ENCODE measurements at places on chromosomes 11 and 22.
A peak's percentile ranks its signal among the peaks of the same experiment; 100 is the strongest.

- H3K4me3 ChIP-seq, result peak overlapping the region; percentile 74
- peaks cover 16% of the 10 kb centered on the region for H3K4me1 ChIP-seq
- DNase-seq, result no peak
- H3K27ac ChIP-seq, result no peak overlapping the region
- peaks cover 2% of the 10 kb centered on the region for H3K36me3 ChIP-seq
- H3K27me3 ChIP-seq, result peaks cover 7% of the 10 kb centered on the region
Measured at GRCh38 chr22:36852056-36852973, 8.5 kb upstream of the NCF4 start.

GRCh38 chr11:64900263-64900678, 16.7 kb downstream of the ATG2A start:
- peaks cover 19% of the 10 kb centered on the region for H3K4me1 ChIP-seq
- peak overlapping the region; percentile 52 for H3K4me3 ChIP-seq
- peak overlapping the region; percentile 9 for H3K27ac ChIP-seq
- peak; percentile 83 for DNase-seq
- no peaks in the 10 kb centered on the region for H3K27me3 ChIP-seq
- peaks cover 2% of the 10 kb centered on the region for H3K36me3 ChIP-seq

GRCh38 chr22:42711281-42711731, 9.4 kb downstream of the A4GALT start:
- no peak overlapping the region for H3K27ac ChIP-seq
- DNase-seq, result no peak
- H3K4me1 ChIP-seq, result no peaks in the 10 kb centered on the region
- no peak overlapping the region for H3K4me3 ChIP-seq

- no peak for DNase-seq
- peaks cover 52% of the 10 kb centered on the region for H3K4me1 ChIP-seq
- H3K27me3 ChIP-seq, result no peaks in the 10 kb centered on the region
- H3K36me3 ChIP-seq, result peaks cover 13% of the 10 kb centered on the region
- no peak overlapping the region for H3K27ac ChIP-seq
Measured at GRCh38 chr11:66183494-66184048, 84.9 kb upstream of the RAB1B start.

DNA sequence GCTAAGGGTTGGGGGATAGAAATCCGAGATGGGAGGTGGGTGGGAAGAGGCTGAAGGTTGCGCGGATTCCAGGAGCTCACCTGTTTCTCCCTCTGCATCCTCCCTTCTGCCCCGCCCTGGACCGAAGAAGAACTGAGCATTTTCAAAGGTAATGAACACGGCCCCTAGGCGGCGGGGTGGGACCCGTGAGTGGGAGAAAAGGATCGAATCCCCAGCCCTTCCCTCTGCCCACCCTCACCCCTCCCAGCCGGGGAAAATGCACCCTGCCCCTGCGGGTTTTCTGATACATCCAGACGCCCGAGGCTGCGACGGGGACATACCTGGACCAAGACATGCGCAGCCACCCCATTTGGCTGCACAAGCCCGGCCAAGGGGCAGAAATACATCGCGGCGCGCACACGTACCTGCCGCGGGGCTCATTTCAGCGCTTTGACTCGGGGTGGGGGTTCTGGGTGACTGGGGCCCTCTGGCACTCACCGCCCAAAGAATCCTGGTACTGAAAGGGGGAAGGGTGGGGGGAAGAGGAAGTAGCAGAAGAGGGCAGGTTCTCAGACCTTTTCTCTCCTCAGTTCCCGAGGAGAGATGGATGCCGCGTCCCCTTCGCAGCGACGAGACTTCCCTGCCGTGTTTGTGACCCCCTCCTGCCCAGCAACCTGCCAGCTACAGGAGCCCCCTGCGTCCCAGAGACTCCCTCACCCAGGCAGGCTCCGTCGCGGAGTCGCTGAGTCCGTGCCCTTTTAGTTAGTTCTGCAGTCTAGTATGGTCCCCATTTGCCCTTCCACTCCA, 6.0 kb downstream of the VSIG2 start:
- peaks cover 11% of the 10 kb centered on the region for H3K27me3 ChIP-seq
- H3K27ac ChIP-seq, result no peak overlapping the region
- peaks cover 30% of the 10 kb centered on the region for H3K4me1 ChIP-seq
- DNase-seq, result peak; percentile 48

- DNase-seq, result no peak
- H3K27me3 ChIP-seq, result peaks cover 54% of the 10 kb centered on the region
- H3K27ac ChIP-seq, result no peak overlapping the region
- peaks cover 43% of the 10 kb centered on the region for H3K4me1 ChIP-seq
Measured at GRCh38 chr11:86745571-86745970, 54.8 kb upstream of the PRSS23 start.

- H3K27ac ChIP-seq, result peak overlapping the region; percentile 81
- peaks cover 92% of the 10 kb centered on the region for H3K4me1 ChIP-seq
- peak overlapping the region; percentile 75 for H3K4me3 ChIP-seq
- H3K36me3 ChIP-seq, result peaks cover 4% of the 10 kb centered on the region
- peak; percentile 40 for DNase-seq
Measured at GRCh38 chr11:67275606-67276409, 9.5 kb downstream of the GRK2 start.

- H3K4me1 ChIP-seq, result peaks cover 4% of the 10 kb centered on the region
- peaks cover 2% of the 10 kb centered on the region for H3K36me3 ChIP-seq
- DNase-seq, result no peak
- H3K27me3 ChIP-seq, result peaks cover 42% of the 10 kb centered on the region
- no peak overlapping the region for H3K27ac ChIP-seq
- H3K4me3 ChIP-seq, result no peak overlapping the region
Measured at GRCh38 chr11:45275828-45276227, 10.3 kb downstream of the SYT13 start.

GRCh38 chr11:47413908-47414684, 5.7 kb downstream of the SLC39A13 start:
- peaks cover 10% of the 10 kb centered on the region for H3K36me3 ChIP-seq
- no peaks in the 10 kb centered on the region for H3K27me3 ChIP-seq
- no peak overlapping the region for H3K27ac ChIP-seq
- H3K4me3 ChIP-seq, result no peak overlapping the region
- H3K4me1 ChIP-seq, result peaks cover 18% of the 10 kb centered on the region
- DNase-seq, result no peak

GRCh38 chr22:25347752-25348102, 128.3 kb downstream of the CRYBB2 start:
- no peak overlapping the region for H3K27ac ChIP-seq
- H3K36me3 ChIP-seq, result peaks cover 9% of the 10 kb centered on the region
- no peak for DNase-seq
- H3K4me1 ChIP-seq, result no peaks in the 10 kb centered on the region
- H3K27me3 ChIP-seq, result no peaks in the 10 kb centered on the region

DNA sequence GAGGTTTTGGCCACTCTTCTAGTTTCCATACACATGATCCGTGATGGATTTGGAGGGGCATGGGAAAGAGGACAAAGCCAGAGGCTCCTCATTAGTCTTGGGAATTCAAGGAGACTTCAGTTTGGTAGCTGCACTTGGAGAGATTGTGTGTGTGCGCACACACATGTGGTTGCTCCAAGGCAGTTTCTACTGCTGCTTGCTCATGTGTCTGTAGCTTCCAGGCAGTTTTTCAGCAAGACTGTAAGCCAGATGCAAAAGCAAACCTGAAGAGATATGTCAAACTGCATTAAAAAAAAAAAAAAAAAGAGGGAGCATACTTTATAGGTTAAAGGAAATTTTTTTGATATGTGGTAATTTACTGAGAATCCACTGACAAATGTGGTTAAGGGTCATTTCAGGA, 95.7 kb downstream of the OSBP2 start:
- no peak overlapping the region for H3K4me3 ChIP-seq
- no peaks in the 10 kb centered on the region for H3K4me1 ChIP-seq
- no peak overlapping the region for H3K27ac ChIP-seq

DNA sequence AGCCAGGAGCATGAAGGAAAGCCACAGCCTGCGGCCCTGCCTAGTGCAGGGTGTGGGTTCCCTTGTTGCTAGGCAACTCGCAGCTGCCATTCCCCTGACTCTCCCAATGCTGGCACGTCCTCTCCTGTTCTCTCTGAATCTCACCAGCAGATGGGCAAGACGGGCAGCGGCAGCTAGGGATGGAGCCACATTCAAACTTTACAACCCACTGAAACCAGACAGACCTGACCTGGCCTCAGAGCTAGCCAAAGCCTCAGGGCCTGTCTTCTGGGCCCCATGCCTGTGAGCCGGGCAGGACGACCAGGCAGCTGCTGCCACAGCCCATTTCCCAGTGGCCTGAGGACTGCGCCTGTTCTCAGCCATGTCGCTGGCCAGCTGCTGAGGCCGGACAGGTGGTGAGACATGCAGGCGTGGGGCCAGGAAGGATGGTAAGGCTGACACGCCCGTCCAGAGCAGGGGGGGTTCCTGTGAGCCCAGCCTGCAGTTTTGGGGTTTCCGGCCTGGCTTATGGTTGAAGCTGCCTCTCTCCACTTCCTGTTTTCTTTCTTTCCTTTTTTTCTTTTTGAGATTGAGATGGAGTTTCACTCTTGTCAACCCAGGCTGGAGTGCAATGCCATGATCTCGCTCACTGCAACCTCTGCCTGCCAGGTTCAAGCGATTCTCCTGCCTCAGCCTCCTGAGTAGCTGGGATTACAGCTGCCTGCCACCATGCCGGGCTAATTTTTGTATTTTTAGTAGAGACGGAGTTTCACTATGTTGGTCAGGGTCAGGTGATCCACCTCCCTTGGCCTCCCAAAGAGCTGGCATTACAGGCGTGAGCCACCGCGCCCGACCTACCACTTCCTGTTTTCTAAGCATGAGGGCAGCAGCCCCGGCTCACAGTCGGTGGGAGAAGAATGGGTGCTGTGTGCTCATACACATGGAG, 4.1 kb downstream of the SUN2 start:
- H3K4me1 ChIP-seq, result peaks cover 58% of the 10 kb centered on the region
- peak overlapping the region; percentile 99 for H3K27ac ChIP-seq
- peak; percentile 76 for DNase-seq
- peaks cover 42% of the 10 kb centered on the region for H3K36me3 ChIP-seq
- H3K4me3 ChIP-seq, result peak overlapping the region; percentile 93

GRCh38 chr22:36771356-36772063, 4.4 kb downstream of the IFT27 start:
- H3K27me3 ChIP-seq, result no peaks in the 10 kb centered on the region
- no peak for DNase-seq
- H3K36me3 ChIP-seq, result no peaks in the 10 kb centered on the region
- no peak overlapping the region for H3K4me3 ChIP-seq

DNA sequence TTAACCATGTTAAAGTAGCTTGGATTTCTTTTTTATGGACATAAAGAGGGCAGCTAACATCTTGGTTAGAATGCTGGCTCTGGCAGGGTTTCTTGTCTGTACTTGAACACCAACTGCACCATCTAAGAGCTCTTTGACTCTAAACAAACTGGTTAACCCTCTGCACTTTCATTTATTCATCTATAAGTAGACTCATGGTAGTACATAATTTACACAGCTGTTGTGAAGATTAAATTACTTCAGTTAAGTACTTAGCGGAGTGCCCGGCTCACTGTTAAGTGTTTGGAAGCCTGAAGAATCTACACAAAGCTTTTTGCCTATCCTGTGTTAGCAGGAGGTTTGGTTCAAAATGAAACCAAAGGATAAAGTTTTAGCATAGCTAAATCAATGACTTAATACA, 846.2 kb upstream of the API5 start:
- H3K36me3 ChIP-seq, result peaks cover 1% of the 10 kb centered on the region
- H3K4me3 ChIP-seq, result no peak overlapping the region
- no peak overlapping the region for H3K27ac ChIP-seq
- no peak for DNase-seq
- H3K27me3 ChIP-seq, result no peaks in the 10 kb centered on the region

- no peaks in the 10 kb centered on the region for H3K27me3 ChIP-seq
- peak overlapping the region; percentile 64 for H3K4me3 ChIP-seq
- no peaks in the 10 kb centered on the region for H3K36me3 ChIP-seq
- no peak for DNase-seq
- peaks cover 93% of the 10 kb centered on the region for H3K4me1 ChIP-seq
- no peak overlapping the region for H3K27ac ChIP-seq
Measured at GRCh38 chr22:23217171-23218052, 37.1 kb downstream of the BCR start.

DNA sequence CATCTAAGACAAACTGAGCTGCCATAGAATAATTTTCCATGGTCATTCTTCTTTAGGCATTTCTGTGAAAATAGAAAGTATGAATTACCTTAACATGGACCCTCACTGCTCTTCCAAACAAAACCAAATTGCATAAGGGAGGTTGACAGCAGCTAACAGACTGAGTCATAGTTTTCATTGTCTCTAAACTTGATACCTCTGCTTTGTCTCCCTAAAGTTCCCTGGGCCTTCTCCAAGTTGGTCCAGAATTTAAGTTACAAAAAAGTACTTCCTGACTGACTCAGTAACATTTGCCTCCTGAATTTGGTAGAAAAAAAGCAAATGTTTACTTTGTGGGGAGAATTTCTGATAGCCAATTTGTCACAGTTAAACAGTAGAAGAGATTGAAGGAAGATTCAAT, 3.0 kb downstream of the OR8D1 start:
- no peak for DNase-seq
- H3K4me3 ChIP-seq, result no peak overlapping the region
- peaks cover 26% of the 10 kb centered on the region for H3K27me3 ChIP-seq

- peaks cover 2% of the 10 kb centered on the region for H3K36me3 ChIP-seq
- H3K4me1 ChIP-seq, result no peaks in the 10 kb centered on the region
- peaks cover 4% of the 10 kb centered on the region for H3K27me3 ChIP-seq
- no peak for DNase-seq
- H3K4me3 ChIP-seq, result no peak overlapping the region
- H3K27ac ChIP-seq, result no peak overlapping the region
Measured at GRCh38 chr11:93100211-93100610, 97.6 kb downstream of the SLC36A4 start.

DNA sequence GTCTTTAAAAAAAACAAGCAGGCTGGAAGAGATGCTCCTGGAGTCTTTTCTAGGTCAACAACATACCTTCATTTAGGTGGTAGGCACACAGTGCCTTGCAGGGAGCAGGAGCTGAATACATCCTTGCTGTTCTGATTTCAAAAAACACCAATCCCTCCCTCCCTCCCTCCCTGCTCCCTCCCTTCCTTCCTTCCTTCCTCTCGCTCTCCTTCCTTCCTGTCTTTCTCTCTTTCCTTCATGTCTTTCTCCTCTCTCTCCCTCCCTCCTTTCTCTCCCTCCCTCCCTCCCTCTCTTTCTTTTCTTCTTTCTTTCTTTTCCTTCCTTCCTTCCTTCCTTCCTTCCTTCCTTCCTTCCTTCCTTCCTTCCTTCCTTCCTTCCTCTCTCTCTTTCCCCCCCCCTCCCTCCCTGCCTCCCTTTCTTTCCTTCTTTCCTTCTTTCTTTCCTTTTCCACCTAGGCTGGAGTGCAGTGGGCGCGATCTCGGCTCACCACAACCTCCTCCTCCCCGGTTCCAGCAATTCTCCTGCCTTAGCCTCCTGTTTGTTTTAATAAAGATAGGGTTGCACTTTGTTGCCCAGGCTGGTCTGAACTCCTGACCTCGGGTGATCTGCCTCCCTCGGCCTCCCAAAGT, 245.1 kb downstream of the MIAT start:
- H3K27ac ChIP-seq, result no peak overlapping the region
- peaks cover 58% of the 10 kb centered on the region for H3K27me3 ChIP-seq
- no peak for DNase-seq
- H3K36me3 ChIP-seq, result no peaks in the 10 kb centered on the region
- peak overlapping the region; percentile 69 for H3K4me3 ChIP-seq
- peaks cover 13% of the 10 kb centered on the region for H3K4me1 ChIP-seq

- H3K4me1 ChIP-seq, result no peaks in the 10 kb centered on the region
- DNase-seq, result no peak
- peaks cover 35% of the 10 kb centered on the region for H3K27me3 ChIP-seq
- no peak overlapping the region for H3K27ac ChIP-seq
- no peak overlapping the region for H3K4me3 ChIP-seq
Measured at GRCh38 chr22:36036167-36036624, 7.6 kb upstream of the RBFOX2 start.

Data from activated T-cell treated with anti-CD3 and anti-CD28 coated beads, Interleukin-2, amount 50 U/mL, for 72 hours (primary cell).